Stimulated activated CD4-positive, alpha-beta T cell treated with anti-CD3 and anti-CD28 coated beads, Interleukin-1b, Interleukin-23, amount 100 ng/mL, for 48 hours (primary cell): ENCODE measurements at places on chromosomes 7 and 10.

DNA sequence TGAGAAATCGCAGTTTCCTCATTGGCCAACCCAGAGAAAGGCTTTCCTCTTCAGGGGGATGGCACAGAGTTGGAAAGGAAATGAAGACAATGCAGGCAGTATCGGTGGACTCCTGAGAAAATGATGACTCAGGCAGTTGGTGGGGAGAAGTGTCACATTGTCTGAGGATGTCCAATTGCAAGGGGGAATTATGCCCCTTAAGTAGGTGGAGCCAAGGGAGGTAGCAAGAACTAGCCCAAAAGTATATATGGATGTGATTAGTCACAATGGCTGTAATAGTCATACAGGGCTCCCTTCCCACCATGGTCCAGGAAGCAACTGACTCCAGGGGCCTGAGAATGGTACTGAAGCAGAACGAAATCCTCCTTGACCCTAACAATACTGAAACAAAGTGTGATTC is 58.3 kb upstream of the EGFR start:
- DNase-seq, result no peak

DNA sequence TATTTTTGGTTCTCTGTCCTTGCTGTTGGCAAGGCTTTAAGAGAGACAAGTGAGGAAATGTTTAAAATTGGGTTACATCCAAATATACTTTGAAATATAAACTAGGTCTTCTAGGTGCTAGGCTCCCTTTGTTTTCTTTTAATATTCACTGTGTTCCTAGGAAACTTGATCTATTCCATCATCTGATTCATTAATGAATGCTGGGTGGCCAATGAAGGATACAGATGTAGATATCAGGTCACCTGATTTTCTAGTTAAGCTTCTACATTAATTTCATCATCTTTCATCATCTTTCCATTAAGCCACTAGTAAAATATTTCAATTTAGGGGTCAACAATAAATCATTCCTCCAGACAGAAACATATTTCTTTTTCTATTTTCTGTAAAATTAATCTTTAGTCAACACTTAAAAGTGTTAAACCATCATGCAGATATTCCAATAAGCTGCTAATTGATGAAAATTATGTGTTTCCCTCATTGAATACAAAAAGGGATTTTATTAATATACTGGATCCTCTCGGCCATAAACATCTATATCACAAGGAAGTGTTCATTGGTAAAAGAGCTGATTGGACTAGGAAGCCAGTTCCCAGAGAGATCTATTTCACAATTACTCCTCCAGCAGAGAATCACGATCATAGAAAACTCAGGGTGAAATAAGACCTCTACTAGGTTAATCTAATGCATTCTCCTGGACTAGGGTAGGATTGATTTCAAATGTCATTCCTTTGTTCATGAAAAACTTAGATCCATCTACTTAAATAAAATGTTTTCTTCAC is 14.7 kb downstream of the HGF start:
- DNase-seq, result no peak

DNA sequence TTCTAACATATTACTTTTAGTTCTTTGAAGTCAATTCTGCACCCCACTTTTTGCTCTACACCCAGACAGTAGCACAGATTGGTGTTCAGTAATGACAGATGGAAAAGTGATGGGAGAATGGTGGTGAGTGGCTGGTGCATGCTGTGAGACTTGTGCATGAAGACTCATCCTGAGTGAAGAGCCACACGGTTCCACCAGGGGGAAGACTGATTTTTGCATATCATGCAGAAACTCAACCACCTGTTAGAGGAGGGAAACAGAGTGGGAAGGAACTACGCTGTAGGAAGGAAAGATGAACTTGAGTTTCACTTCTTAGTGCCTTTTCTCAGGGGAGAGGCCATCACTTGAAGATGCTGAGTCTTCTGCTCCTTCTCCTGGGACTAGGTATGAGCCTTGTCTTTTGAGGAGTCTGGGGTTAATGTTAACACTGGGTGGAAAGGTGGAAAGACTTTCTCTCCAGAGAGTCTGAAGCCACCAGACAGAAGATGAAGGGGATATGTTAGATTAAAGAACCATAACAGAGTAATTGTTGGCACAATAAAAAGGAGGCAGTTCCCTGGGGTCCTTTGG is 9.3 kb upstream of the PRSS1 start:
- no peak for DNase-seq

DNA sequence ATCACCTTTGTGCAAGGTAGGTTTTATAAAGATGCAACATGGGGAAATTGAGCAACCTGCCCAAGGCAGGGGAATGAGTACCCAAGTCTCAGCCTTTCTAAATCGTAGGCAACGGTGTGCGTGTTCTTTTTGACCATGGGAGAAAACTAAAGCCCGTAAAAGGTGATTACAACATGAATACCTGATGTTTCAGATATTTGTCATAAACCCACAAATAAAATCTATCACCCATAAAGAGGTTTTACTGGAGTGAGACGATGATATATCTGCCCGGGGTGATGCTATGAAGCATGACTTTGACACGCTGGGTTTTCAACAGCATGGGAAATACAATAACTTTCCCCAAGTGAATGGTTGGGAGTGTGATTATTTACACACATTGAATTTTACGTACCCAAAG is 406.3 kb upstream of the KLF6 start:
- no peak for DNase-seq

GRCh38 chr7:22120391-22121053 is 174.8 kb upstream of the CDCA7L start:
- DNase-seq, result no peak

GRCh38 chr7:3080106-3080505 is 36.4 kb upstream of the CARD11 start:
- DNase-seq, result no peak

GRCh38 chr7:69365651-69366192 is 232.6 kb upstream of the AUTS2 start:
- no peak for DNase-seq

DNA sequence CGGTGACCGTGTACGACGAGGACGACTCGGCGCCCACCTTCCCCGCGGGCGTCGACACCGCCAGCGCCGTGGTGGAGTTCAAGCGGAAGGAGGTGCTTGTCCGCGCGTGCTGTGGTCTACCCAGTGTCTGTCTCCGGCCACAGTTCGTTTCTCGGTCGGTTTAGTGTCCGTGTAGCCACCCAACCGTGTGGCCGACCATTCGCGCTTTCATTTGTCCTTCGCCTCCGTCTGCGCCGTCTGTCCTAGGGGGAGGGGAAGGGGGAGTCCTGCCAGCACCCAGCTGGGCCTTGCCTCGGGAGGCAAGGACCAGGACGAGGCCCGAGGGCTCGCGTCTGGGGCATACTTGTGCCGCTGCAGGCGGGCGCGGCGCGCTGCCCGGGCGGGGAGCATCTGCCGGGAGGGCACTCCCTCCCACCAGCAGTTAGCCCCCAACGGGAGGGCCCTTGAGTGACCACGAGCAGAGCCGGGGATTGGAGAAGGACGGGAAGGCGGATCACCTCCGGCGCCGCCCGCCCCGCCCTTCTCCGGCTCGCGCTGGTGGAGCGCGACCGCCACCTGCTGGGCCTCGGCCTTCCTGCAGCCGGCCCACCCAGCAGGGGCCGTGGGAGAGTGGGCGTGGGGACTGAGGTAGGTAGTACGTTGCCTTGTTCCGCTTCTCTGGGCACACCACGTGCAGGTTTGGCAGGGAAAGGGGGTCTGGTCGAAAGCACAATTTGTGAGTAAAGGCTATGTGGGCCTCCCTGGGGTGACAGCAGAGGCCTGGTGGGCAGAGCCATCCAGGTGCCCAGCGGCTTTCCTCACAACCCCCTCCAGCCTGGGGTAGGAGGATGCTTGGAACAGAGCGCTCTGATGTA is 28.5 kb downstream of the RET start:
- peak; percentile 77 for DNase-seq

- DNase-seq, result no peak
These were observed 25.2 kb downstream of the RAPGEF5 start for GRCh38 chr7:22331704-22332103.

GRCh38 chr10:46293832-46294640 is 7.2 kb downstream of the ANTXRL start:
- no peak for DNase-seq

DNA sequence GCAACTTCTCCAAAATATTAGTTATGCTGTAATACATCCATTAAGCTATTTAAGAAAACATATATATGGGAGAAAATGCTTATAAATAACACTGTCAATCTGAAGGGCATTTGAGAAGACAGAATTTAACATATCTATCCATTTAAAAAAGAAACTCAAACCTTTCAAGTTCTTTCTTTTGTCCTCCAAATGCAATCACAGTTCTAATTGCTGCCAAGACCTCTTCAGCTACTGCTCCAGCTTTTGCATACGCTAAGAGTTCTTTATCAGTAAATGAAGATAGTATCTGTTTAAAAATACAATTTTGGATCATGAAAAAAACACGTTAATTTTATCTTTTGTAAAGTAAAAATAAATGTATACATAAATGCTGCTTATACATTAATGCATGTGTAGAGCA is 39.6 kb downstream of the ABCB1 start:
- no peak for DNase-seq
